ENCODE measurements at places on chromosomes 7 and 10.

DNA sequence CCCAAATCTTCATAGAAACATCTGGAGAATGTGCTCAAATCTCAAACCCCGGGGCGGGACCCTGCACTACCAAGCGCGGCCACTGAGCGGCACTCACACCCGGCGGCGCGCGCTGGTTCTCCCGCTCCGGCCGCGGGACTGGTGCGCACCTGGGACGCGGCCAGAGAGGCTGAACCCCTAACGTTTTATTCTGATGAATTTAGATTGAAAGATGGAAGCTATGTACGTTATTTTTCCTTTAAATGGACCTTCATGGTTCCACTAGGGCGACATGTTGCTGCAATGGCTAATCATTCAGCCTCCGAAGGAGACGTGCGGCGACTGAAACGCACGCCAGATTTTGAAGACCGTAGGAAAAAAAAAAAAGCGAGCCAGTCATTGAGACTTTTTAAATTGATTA lies 107.0 kb upstream of the INSIG1 start:
- DNase-seq: peak; percentile 53

DNA sequence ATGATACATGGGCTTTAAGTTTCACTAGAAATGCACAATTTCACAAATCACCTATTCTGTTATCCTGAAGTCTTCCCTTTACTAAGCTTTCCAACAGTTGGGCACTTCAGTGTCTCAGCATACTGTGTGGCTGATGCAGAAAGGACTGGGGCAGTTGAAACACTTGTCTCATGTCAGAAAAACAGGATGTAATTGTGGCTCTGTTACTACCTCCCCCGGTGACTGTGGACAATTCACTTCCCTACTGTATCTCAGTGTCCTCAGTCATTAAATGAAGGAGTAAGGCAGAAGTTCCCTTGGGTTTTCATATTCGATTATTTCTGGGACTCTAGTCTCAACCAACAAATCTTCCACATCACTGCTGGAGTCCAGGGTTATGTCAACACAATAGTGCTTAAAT lies 17.9 kb downstream of the ANKRD22 start:
- no peak for DNase-seq

- DNase-seq: peak; percentile 85
Measured at GRCh38 chr7:22559829-22560489, 60.0 kb upstream of the STEAP1B start.

DNA sequence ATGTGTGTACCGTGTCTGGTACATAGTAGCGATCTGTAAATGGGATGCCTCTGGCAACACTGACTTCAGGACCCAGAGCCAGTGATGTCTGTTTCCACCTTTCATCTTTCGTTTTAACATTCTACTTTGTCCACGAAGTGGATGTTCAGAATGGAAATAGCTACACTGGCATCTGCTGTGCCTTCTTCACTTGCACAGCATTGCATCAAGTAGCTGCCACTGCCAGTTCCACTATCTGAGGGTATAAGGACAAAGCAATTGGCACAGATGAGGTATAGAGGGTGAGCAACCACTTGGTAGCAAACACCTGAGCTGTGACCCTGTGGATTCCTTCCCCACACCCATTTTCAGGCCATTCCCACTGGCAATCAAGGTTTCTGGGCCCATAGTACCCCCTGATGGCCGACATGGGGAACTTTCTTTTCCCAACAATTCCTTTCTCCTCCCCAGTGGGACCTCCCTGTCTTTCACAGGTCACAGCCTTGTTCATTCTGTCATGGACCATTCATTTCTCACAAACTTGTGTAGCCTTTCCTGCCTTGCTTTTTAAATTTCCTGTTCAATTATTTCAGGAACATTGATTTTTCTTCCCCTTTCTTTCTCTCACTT lies 4.0 kb downstream of the ITGA8 start:
- peak; percentile 12 for DNase-seq

- no peak for DNase-seq
Measured at GRCh38 chr10:25902002-25902401, 32.0 kb upstream of the MYO3A start.

DNA sequence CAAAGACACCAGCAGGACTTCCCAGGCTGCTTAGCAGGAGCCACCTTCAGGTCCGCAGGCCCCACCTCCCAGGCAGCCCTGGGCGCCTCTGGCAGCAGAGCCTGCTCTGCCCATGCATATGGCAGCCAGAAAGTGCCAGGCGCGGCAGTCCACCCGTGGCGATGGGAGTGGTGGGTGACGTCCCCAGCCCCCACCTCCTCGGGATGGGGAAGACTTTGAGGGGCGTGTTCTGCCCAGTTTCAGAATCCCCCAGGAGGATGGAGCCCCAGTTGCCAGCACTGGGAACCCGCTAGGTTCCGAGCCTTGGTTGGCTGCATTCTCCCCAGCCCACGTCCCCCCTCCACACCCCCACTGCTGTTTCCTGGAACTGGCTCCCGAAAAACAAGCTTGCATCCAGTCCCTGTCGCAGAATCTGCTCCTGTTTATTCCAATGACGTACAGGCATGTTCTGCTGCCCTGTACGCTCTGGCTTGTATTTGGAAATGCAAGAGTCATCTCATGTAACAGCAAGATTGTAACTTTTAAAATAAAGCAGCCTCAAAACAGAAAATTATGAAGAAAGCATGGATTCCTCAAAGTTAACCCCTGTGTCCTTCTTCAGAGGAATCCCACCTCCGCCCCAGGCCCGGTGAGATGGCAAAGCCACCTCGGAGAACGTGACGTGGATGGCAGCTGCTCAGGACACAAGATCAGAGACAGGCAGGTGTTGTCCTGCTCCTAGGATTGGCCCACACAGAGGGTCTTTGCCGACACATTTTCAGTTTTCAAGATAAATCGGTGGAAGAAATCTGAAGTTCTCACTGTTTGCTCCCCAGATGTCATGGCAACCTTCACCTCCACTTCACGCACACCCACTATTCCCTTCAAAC lies 87.8 kb upstream of the PPP2R2D start:
- DNase-seq: no peak

- peak; percentile 6 for DNase-seq
Measured at GRCh38 chr7:104584620-104585019, 256.2 kb downstream of the LHFPL3 start.

Data from kidney tubule cell (primary cell).